ENCODE measurements at places on chromosomes 1 and 21.

GRCh38 chr1:150561254-150561973 is 12.2 kb downstream of the ADAMTSL4 start:
- DNase-seq = no peak

DNA sequence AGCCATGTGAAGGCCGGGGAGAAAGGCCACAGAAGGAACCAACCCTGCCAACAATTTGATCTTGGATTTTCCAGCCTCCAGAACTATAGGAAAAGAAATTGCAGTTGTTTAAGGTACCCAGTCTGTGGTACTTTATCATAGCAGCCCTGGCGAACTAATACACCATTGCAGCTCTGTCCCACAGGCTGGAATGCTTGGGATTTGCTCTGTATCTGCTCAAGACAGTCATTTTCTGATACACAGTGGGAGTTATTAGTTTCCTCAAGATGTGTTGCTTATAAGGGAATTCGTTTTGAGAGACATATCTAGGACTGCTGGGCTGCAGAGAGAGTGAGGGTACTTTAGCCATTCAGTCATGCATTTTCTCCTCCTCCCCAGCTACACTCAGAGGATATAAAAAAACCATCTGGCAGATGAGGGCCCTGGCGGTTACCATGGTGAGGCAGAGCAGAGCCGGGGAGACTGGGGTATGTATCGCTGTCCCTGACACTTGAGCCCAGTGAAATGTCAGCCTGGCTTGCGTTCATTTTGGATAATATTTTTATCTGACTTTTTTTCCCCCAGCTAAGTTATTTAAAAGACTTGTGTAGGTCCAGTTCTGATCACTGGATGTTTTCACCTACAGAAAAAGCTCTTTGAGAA is 104.6 kb downstream of the DIRAS3 start:
- no peak for DNase-seq

DNA sequence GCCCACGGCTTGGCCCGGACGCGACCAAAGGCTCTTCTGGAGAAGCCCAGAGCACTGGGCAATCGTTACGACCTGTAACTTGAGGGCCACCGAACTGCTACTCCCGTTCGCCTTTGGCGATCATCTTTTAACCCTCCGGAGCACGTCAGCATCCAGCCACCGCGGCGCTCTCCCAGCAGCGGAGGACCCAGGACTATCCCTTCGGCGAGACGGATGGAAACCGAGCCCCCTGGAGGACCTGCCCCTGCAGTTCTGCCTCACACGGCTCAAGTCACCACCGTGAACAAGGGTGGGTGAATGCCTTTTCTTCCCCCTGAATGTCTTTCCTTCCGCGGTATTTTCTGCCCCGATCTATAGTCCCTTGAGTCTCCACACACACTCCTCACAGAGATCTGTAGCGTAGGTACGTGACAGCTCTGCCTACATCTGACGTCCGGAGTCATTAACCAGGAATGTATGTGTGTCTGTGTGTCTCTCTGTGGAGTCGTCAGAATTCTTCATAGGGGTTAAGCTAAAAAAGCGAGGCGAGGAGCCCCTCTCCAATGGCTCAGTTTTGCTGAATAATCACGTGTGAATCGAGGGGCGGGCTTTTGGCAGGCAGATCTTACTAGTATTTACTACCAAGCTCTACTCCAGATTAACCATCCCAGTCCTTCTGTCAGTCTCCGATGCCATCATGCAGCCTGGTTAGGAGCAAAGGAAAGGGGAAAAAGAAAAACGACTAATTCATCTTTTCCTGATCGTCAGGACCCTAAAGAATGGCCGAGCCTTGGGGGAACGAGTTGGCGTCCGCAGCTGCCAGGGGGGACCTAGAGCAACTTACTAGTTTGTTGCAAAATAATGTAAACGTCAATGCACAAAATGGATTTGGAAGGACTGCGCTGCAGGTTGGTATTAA is at the start of gene CDKN2C:
CDKN2C (plus strand) TSS at position 635 of the 898 bp plus-strand sequence; CDS start at position 759, 124 bp downstream.
- DNase-seq = no peak

- no peak for DNase-seq
These were observed 29.2 kb downstream of the POFUT2 start for GRCh38 chr21:45258466-45258865.

- DNase-seq = no peak
These were observed 251.6 kb downstream of the AKT3 start for GRCh38 chr1:243598433-243598832.

- DNase-seq = no peak
These were observed 42.7 kb upstream of the LIN9 start for GRCh38 chr1:226351709-226352108.

DNA sequence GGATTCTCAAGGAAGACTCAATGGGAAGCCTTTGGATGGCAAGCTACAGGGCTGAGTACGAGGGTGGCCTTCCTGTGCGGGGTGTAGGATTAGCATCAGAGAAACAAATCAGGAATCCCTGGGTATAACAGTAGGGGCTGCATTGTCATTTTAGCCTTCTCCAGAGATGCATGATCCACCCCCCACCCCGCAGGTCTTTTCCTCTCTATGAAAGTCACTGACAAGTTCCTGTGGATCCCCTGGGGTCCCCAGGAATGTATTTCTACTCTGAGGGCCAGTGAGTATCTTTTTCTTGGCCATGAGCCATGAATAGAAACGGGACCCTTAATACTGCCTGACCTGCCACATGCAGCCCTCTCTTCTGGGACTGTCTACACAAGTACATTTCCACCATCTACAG is 473.0 kb upstream of the VAMP3 start:
- DNase-seq = no peak

- DNase-seq = no peak
These were observed 8.1 kb upstream of the COA7 start for GRCh38 chr1:52706136-52706670.

DNA sequence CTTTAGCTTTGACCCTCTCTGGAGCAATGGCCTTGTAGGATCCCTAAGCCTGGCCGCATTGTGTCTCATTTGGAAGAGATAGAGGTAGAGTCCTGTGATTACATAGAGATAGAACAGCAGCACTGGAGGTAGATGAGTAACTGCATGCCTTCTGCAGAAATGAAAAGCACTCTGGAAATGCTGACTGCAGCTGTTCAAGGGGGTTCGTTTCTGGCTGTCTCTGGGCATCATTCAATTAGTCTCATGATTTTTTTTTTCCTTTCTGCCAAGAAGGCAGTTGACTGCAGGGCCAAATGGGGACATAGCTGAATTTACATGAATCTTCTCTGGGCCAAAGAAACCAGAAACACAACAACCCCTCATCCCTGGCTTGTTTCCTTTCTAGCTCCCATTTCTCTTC is 28.1 kb upstream of the SNX27 start:
- DNase-seq = no peak

DNA sequence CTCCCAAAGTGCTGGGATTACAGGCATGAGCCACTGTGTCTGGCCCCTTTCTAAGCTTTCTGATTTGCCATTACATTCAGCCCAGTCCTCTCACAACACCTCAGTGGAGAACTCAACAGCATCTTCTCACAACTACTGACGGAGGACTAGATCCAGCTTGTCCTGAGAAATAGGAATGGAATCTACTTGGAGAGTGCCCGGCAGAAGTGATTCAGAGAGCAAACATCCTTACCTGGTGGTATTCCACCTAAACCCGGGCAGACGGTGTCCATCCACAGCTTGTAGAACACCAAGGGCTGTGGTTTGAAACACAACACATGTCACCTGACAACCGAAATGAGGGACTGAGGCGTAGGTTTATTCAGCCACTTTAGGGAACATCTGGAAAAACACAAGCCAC is 28.8 kb upstream of the CCSAP start:
- DNase-seq = no peak
